ENCODE measurements at places on chromosomes 1 and 21.

GRCh38 chr21:41346758-41347157 is 15.1 kb upstream of the MX2 start:
- no peak for DNase-seq

- DNase-seq, result no peak
These were observed 41.5 kb downstream of the LRRC3 start for GRCh38 chr21:44496564-44497550.

GRCh38 chr1:209406168-209406567 is 177.3 kb upstream of the CAMK1G start:
- DNase-seq, result no peak

DNA sequence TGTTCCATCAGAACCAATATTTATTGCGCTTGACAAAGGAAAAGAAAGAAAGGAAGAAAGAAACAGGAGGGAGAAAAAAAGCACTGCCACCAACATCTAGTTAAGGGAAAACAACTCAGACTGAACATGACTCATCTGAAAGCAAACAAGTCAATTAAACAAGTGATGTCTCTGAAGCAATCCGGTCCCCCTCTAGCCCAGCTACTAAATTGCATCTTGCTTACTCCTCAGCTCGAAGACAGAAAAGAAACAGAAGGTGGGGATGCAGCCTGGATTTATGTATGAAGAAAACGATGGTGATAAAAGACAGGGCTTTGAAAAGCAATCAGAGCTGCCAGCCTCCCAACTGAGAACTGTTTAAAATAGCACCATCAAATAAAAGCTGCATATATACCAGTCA is 188.2 kb downstream of the OMA1 start:
- no peak for DNase-seq

DNA sequence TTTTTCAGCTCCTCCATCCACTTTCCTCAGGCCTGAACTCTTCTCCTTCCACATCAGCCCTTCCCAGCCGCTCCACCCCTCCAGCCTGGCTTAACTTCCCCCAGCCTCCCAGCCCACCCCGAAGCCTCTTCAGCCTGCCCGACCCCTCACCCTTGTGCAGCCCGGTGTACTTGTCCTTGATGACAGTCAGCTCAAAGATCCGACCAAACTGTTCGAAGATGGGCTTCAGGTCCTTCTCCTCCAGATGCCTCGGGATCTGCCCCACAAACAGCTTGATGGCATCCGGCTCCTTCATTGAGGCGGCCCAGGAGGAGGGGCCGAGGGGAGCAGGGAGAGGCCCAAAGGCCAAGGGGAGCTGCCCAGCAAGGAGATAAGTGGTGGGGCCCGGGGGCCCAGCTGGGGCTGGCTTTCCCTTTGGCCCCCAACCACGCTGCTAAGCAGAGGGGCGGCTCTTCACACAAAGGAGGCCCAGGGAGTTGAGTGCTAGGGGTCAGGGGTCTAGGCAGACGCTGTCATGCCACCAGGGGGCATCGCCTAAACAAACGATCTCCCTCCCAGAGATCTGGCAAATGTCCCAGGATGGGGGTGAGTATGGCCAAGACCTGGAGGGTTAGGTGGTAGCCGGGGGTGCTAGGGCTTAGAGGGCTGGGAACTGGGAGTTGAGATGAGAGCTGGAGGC is 738 bp downstream of the CELF3 start:
- DNase-seq, result no peak

DNA sequence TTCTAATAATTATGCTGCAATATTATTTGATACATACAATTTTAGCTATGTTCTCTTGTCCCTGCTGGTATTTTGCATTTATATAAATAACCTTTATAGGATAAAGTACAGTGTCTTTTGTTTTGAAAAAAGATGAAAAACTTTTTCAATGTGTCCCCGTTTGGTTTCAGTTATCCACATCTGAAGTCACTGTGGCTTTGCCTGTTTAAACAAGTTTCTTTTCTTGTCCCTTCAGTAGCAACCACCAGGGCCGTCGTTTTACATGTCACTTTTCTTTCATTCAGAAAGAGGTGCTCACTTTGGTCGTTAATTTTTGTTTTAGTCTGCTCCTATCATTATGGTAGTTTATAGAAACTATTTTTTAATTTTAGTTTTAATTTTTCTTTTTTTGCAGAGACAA is 41.4 kb downstream of the RABGAP1L start:
- DNase-seq, result no peak

GRCh38 chr1:229136822-229137221 is 134.1 kb upstream of the RAB4A start:
- no peak for DNase-seq

DNA sequence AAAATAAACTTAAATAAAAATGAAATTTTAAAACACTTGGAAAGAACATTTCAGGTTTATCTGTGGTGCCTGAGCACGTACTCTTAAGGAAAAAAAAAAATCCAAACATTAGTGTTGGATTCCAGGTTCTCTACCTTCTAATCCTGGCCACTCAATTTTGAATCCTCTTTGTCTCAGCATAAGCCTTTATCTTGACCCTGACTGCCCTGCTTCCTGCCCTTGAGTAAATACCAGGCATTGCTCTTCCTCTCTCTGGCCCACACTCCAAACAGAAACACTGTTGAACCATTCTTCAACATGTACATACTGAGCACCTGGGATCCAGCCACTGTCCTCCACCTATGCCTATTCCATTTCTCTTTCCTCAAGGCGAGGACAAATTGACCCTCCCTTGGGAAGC is 11.4 kb upstream of the VANGL1 start:
- DNase-seq, result no peak

DNA sequence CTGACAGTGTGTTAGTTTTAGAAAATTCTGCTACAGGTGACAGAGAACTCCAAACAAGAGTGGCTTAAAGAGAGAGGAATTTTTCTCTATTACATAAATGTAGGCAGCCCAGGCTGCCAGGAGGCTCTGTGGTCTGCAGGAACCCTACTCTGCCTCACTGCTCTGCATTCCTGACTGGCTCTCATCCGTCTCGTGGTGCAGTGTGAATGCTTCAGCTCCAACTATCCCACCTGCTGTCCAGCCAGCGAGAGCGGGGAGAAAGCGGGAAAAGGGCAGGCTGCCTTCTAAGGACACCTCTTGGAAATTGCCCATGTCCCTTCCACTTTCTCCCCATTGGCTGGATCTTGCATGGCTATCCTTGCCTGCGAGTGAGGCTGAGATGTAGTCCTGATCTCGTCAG is 131.3 kb downstream of the PEX14 start:
- no peak for DNase-seq

- no peak for DNase-seq
These were observed 67.1 kb downstream of the SSBP3 start for GRCh38 chr1:54339126-54339525.

- DNase-seq, result no peak
These were observed 401.1 kb upstream of the NFIA start for GRCh38 chr1:60681095-60681860.

- DNase-seq, result peak; percentile 64
These were observed 710 bp upstream of the SLC30A1 start for GRCh38 chr1:211579440-211580302.

DNA sequence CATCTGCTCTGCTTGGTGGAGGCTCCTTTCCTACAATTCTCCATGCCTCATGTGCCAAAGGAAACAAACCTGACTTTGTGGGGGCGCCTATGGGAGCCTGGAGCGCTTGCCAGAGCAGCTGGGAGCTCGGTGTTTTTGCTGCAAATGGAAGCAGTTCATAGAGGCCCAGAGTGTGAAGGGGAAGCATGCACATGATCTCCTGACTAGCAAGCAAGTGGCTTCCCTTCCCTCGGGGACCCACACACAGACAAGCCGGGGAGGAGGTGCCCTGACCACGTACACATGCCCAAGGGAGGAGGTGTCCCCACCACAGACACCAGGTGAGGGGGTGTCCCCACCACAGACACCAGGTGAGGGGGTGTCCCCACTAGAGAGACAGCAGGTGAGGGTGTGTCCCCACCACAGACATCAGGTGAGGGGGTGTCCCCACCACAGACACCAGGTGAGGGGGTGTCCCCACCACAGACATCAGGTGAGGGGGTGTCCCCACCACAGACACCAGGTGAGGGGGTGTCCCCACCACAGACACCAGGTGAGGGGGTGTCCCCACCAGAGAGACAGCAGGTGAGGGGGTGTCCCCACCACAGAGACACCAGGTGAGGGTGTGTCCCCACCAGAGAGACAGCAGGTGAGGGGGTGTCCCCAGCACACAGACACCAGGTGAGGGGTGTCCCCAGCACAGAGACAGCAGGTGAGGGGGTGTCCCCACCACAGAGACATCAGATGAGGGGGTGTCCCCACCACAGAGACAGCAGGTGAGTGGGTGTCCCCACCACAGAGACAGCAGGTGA is 106.8 kb downstream of the CRYAA start:
- DNase-seq, result peak; percentile 13

GRCh38 chr1:182087304-182087703 is 25.8 kb upstream of the ZNF648 start:
- peak; percentile 13 for DNase-seq

DNA sequence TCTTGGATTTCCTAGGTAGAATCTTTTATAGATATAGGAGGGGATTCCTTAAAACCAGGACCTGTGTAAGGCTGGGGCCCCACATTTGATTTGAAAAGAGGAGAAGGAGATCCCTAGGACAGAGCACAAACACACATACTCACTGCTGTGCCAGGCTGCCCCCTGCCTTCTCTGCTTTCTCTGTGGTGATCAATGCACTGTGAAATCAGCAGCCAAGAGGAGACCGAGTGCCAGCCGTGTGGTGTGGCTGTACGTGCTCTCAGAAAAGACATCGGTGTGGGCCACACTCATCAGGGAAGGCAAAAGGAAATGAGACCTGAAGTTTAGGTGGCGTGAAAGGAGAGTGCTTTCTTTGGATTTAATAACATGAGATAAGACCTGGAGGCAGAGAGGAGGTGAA is 194.2 kb downstream of the ZSCAN20 start:
- DNase-seq, result no peak

- DNase-seq, result no peak
These were observed 7.9 kb downstream of the RNU5D-1 start for GRCh38 chr1:44723064-44723463.

DNA sequence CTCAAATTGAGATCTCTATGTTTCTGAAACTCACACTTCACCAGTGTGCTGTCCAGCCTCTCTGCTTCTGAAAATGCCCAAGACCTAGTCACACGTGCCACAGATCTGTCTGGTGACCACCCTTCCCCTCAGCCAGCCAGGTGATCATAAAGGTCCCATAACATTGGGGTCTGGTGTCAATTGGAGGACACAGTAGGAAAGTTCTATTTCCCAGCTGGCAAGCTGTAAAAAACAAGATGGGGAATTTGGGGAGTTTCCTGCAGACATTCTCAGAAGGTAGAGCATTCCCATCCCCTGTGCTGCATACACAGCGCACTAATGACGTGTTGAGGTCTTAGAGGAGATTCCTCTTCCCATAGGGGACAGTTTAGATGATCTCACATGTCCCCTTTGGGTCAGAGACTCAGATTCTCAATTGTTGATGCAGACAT is 50.1 kb downstream of the RPS6KA1 start:
- DNase-seq, result no peak

DNA sequence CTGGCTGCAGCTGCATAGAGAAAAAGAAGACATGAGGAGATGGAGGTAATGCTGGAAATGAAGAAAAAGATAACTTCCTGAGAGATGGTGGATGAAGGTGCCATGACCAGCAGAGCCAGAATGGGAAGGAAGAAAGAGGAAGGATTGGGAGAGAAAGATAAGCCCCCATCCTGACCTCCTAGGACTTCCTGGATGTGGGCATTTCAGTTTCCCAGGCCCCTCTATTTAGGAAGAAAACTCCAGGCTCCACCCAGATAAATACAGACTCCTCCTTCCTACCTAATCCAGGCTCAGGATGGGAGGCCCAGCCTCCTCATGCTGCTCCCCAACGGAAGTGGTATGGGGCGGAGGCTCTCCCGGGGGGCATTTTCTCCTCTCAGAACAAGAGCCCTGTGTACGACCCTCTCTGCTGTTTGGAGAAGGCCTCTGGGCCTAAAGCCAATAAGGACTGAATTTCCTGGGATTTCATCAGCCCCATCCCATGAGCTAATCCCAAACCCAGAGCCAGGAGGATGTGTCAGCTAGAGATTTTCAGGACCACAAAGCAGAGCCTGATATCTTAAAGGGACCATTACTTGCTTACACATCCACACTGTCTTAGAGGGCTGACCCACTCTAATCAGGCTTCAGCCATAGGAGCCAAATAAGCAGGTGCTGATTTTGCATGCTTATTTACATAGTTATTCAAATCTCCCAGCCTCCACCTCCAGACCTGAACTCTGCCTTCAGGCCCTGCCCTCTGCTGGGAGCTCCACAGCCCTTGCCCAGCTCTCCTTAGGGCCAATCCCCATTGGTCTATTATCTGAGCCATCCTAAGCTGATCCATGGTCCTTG is 5.1 kb upstream of the ARHGEF2 start:
- DNase-seq, result no peak

DNA sequence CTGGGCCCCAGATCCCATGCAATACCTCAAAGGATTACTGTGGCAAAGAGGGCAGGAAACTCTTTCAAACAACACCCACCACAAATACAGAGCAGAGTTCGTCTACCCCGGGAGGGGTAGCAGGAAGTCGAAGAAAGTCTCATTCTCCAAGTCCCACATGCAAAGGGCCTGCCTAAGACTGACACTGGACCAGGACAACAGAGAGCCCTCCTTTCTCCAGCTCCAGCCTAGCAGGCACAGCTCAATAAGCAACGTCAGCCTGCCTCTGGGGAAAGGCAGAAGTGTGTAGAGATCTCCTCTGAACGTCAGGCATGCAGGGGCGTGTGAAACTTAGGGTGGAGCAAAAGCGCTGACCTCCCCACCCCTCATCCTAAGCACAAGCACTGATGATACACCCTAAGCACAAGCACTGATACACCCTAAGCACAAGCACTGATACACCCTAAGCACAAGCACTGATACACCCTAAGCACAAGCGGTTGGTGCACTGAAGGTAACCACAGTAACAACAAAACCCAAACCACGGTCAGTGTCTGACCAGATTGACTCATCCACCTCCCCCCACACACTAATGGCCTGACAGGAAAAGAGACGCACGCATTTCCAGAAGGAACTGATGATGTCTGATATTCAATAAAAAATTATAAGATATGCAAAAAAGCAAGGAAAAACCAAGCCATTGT is 1.3 kb downstream of the KRTAP12-3 start:
- no peak for DNase-seq

DNA sequence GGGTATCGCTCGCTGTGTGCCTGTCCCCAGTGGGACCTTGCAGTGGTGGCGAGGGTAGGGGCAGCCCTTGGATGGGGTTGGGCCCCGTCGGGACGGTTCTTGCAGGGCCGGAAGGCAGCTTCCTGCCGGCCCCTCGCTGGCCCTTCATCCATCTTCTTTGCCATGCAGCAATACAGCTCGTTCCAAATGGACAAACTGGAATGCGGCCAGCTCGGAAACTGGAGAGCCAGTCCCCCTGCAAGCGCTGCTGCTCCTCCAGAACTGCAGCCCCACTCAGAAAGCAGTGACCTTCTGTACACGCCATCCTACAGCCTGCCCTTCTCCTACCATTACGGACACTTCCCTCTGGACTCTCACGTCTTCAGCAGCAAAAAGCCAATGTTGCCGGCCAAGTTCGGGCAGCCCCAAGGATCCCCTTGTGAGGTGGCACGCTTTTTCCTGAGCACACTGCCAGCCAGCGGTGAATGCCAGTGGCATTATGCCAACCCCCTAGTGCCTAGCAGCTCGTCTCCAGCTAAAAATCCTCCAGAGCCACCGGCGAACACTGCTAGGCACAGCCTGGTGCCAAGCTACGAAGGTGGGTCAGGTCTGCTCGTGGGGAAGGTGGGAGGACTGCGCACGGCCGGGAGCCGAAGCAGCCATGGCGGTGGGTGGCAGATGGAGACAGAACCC is 45.8 kb downstream of the SIM2 start:
- DNase-seq, result no peak
